Mesothelial cell of epicardium (in vitro differentiated cells): ENCODE measurements at places on chromosomes 4 and X. TPM values are rescaled to one million over a fixed set of nuclear protein-coding genes. Genes with fewer than 3 reads are reported as not detected.
A peak's percentile ranks its signal among the peaks of the same experiment; 100 is the strongest.

GRCh38 chr4:134762053-134762452 lies 560.5 kb upstream of the PABPC4L start:
- peaks cover 5% of the 10 kb centered on the region for H3K4me1 ChIP-seq
- no peaks in the 10 kb centered on the region for H3K36me3 ChIP-seq
- no peak overlapping the region for H3K4me3 ChIP-seq

DNA sequence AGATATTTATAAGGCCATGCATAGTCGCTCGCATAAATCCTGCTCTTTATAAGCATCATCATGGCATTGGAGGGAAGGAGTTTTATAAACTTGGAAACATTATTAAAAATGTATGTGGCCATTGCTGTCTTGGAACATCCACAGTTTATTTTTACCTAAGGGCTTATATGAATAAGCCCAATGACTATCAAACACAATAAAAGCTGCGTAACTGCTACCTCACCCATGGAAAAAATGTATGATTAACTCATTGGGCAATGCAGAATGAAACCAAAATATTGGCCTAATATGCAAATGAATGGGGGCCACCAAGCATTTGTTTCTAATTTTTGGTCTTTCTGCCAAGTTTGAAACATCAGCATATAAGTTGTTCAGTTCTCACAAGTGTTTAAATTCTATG lies 19.1 kb downstream of the GEMIN8 start:
- no peak for DNase-seq
- H3K27me3 ChIP-seq: no peaks in the 10 kb centered on the region
- H3K4me3 ChIP-seq: no peak overlapping the region
- no peak overlapping the region for H3K27ac ChIP-seq
- H3K36me3 ChIP-seq: peaks cover 15% of the 10 kb centered on the region

DNA sequence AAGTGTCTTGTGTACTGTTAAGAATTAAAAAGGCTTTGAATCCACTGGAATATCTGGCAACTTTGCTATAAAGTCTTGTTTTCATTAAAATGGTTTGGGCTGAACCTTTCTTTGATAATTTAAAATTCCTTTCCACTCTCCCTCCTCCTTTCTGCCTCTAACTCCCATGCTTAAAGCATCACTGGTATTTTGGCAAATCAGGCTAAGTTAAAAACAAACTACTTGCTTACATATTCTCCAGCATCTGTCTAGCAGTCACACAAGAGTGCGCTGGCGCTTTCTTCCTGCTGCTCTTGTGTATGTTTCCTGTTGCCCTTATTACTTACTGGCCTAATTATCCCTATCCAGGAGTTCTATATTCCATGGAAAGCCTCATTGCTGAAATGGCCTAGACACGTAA lies 136.6 kb downstream of the VEGFC start:
- DNase-seq: no peak
- no peaks in the 10 kb centered on the region for H3K36me3 ChIP-seq
- no peak overlapping the region for H3K4me3 ChIP-seq
- peaks cover 7% of the 10 kb centered on the region for H3K27me3 ChIP-seq
- H3K4me1 ChIP-seq: no peaks in the 10 kb centered on the region

The MAGEE2 gene
- not detected in 3 replicates for total RNA-seq

GRCh38 chr4:121484633-121485032 lies 103.8 kb upstream of the QRFPR start:
- peaks cover 4% of the 10 kb centered on the region for H3K27me3 ChIP-seq
- peaks cover 1% of the 10 kb centered on the region for H3K36me3 ChIP-seq
- H3K4me1 ChIP-seq: peaks cover 4% of the 10 kb centered on the region

The IRS4 gene
- total RNA-seq: 2.2 to 2.7 TPM (median 2.2 TPM) in 3 replicates

DNA sequence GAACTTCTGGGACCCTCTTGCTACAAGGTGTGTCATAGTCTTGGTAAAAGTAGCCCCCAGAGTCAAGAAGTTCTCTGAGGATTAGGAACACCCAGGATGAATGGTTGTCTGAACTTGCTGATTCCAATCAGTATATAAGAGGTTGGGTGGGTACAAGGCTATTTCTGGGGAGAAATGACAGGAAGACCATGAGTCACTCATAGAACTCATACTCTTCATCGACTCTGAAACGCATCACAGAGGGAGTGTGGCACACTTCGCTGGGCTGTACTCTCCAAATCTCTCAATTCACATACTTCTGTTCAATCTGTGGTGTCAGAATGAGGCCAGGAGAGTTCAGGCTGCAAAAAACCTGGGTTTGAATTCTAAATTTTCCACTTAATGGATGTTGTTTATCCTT lies 193.2 kb upstream of the LEF1 start:
- H3K4me1 ChIP-seq: peaks cover 50% of the 10 kb centered on the region
- peaks cover 23% of the 10 kb centered on the region for H3K27me3 ChIP-seq
- peak overlapping the region; percentile 93 for H3K27ac ChIP-seq
- no peak overlapping the region for H3K4me3 ChIP-seq
- no peaks in the 10 kb centered on the region for H3K36me3 ChIP-seq

- no peak overlapping the region for H3K4me3 ChIP-seq
- H3K27me3 ChIP-seq: no peaks in the 10 kb centered on the region
- no peak overlapping the region for H3K27ac ChIP-seq
- DNase-seq: no peak
- no peaks in the 10 kb centered on the region for H3K36me3 ChIP-seq
These were observed 23.4 kb upstream of the ZFP42 start for GRCh38 chr4:187972135-187972534.

DNA sequence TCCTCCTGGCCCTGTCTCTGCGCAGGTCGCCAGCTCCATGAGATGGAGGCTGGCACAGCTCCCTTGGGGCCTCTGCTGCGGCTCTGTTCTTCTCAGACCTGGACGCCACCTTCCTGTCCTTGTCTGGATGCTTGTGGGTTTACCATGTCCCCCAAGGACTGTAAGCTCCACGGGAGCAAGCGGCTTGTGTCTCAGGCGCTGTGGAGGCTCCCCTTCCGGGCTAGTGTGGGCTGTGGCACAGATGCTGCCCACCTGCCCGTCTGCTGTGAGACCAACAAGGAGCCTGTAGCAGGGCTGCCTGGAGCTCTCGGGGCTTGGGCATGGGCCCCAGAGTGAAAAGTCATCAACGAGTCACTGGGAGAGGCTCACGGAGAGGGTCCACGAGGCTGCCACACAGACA lies 25.2 kb downstream of the NAT8L start:
- H3K36me3 ChIP-seq: peaks cover 2% of the 10 kb centered on the region
- no peak for DNase-seq
- H3K4me1 ChIP-seq: peaks cover 2% of the 10 kb centered on the region
- no peak overlapping the region for H3K27ac ChIP-seq
- no peak overlapping the region for H3K4me3 ChIP-seq

GRCh38 chr4:37749398-37749988 lies 63.3 kb upstream of the RELL1 start:
- H3K4me1 ChIP-seq: peaks cover 5% of the 10 kb centered on the region
- H3K36me3 ChIP-seq: no peaks in the 10 kb centered on the region
- H3K4me3 ChIP-seq: no peak overlapping the region
- H3K27ac ChIP-seq: no peak overlapping the region
- peaks cover 6% of the 10 kb centered on the region for H3K27me3 ChIP-seq

DNA sequence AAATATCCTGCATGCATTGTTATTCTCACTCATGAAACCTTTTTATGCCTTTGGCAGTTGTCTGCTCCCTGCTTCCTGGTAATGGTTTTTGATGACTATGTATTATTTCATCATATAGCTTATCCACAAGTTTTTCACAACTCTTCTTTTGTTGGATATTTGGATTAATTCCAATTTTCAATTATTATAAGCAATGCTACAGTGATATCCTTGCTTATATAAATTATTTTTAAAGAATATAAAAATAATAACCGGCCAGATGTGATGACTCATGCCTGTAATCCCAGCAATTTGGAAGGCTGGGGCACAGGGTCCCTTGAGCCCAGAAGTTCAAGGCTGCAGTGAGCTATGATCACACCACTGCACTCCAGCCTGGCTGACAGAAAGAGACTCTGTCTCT lies 47.0 kb downstream of the ASIC5 start:
- H3K4me1 ChIP-seq: peaks cover 3% of the 10 kb centered on the region
- no peaks in the 10 kb centered on the region for H3K36me3 ChIP-seq
- H3K27me3 ChIP-seq: no peaks in the 10 kb centered on the region
- DNase-seq: no peak

GRCh38 chrX:36575670-36576069 lies 432.5 kb upstream of the FAM47C start:
- no peak for DNase-seq
- H3K4me3 ChIP-seq: no peak overlapping the region
- no peak overlapping the region for H3K27ac ChIP-seq
- no peaks in the 10 kb centered on the region for H3K36me3 ChIP-seq
- no peaks in the 10 kb centered on the region for H3K4me1 ChIP-seq
